ENCODE measurements at places on chromosomes 12 and 14. TPM values are rescaled to one million over a fixed set of nuclear protein-coding genes. Genes with fewer than 3 reads are reported as not detected.

OLR1 gene
- polyA plus RNA-seq = not detected

MYH6 gene
- not detected for polyA plus RNA-seq

SLCO1B1 gene
- polyA plus RNA-seq = not detected

CMA1 gene
- polyA plus RNA-seq = not detected

DCP1B gene
- polyA plus RNA-seq = 21.0 TPM

MORN3 gene
- 2.3 TPM for polyA plus RNA-seq

CRIP2 gene
- polyA plus RNA-seq = 180 TPM

GPATCH2L gene
- 8.7 TPM for polyA plus RNA-seq

NDRG2 gene
- 29.2 TPM for polyA plus RNA-seq

GALNT8 gene
- polyA plus RNA-seq = not detected

NEUROD4 gene
- not detected for polyA plus RNA-seq

PRR4 gene
- 2.3 TPM for polyA plus RNA-seq

PTPRQ gene
- not detected for polyA plus RNA-seq

TAS2R8 gene
- polyA plus RNA-seq = not detected

GZMH gene
- polyA plus RNA-seq = 0.83 TPM

DENND5B gene
- not detected for polyA plus RNA-seq

SLC24A4 gene
- polyA plus RNA-seq = not detected

NINJ2 gene
- polyA plus RNA-seq = 10.0 TPM

LALBA gene
- polyA plus RNA-seq = not detected

CD69 gene
- 113 TPM for polyA plus RNA-seq
